ENCODE measurements at places on chromosomes 16 and 17. TPM values are rescaled to one million over a fixed set of nuclear protein-coding genes. Genes with fewer than 3 reads are reported as not detected.
A peak's percentile ranks its signal among the peaks of the same experiment; 100 is the strongest.

DNA sequence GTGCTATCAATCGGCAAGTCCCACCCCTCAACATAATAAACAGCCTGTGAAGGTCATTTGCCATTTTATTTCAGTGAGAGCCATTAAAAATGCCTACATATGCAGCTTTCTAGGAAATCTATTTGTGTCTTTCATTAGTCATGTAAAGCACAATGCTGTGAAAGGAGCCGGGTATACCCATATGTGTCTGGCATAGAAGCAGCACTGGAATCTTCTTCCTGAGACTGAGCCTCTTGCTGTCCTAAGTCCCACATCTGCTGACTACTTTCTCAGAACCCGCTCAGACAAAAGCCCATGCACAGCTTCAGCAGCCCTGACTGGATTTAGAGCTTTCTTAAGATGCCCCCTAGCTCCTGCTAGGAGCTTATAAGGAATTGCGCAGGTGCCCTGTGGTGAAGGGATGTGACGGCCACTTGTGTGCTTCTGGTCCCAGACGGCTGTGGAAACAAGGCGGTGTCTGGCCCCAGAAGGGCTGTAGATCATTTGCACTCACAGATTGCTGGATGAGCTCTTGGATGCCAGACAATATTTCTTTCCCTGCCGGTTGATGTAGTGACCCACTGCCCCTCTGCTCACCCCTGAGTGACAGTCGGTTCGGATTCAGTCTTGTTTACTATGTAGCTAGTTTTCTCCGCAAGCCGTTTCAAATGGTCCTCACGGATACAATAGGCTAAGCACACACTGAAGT lies 172.2 kb downstream of the ANKFN1 start:
- no peak overlapping the region for H3K27ac ChIP-seq
- DNase-seq: no peak
- no peaks in the 10 kb centered on the region for H3K4me1 ChIP-seq
- H3K36me3 ChIP-seq: no peaks in the 10 kb centered on the region
- no peak overlapping the region for H3K4me3 ChIP-seq
- H3K27me3 ChIP-seq: no peaks in the 10 kb centered on the region

Gene RDM1
- polyA plus RNA-seq: 0.29 TPM

DNA sequence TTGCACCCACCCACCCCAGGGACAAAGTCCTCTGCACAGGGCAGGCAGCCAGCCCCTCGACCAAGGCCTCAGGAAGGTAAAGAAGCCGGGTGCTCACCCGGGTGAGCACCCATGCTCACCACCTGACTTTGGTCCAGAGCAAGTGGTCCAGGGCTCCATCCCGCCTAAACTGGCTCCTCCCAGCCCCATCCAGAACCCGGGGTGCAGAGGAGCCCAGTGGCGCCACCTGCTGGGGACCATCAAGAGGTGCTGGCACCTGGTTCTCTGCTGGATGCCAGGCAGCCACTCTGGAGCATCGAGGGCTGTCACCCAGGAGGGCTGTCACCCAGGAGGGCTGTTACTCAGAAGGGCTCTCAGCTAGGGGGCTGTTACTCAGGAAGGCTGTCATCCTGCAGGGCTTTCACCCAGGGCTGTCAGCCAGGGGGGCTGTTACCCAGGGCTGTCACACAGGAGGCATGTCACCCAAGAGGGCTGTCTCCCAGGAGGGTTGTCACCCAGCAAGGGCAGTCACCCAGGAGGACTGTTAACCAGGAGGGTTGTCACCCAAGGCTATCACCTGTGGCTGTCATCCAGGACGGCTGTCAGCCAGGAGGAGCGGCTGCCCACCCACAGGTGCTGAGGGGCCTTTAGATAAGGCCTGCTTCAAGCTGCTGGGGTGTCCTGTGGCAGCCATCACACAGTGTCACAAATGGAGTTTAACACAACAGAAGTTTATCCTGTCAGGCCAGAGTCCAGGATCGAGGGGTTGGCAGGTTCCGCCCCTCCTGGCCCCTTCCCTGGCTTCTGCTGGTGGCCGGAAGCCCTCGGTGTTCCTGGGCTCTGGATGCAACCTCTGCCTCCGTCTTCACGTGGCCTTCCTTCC lies 98.5 kb downstream of the TNFRSF13B start:
- no peaks in the 10 kb centered on the region for H3K36me3 ChIP-seq
- peaks cover 22% of the 10 kb centered on the region for H3K4me1 ChIP-seq
- DNase-seq: peak; percentile 41
- no peak overlapping the region for H3K27ac ChIP-seq
- H3K27me3 ChIP-seq: no peaks in the 10 kb centered on the region

Gene PDILT
- not detected for polyA plus RNA-seq

DNA sequence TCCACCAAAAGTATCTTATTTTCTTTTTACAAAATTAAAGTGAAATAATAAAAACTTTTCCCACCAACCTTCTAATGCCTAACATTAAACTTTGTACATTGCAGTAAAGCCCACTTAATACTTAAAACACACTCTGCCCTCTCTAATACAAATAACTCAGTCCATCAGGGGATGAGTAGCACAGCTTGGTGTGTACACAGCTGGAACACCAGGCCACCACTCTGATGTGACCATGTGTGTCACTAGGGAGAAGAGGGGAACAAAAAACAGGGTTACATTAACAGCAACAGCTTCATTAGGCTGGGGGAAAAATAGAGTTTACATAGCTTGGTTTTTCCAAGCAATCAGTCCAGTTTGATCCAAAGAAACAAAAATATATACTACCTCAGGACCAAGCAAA lies 295.0 kb downstream of the CEP112 start:
- no peaks in the 10 kb centered on the region for H3K36me3 ChIP-seq
- no peak for DNase-seq
- H3K4me3 ChIP-seq: no peak overlapping the region

Data from liver (tissue), 10 donors.